ENCODE measurements at places on chromosomes 4 and X. TPM values are rescaled to one million over a fixed set of nuclear protein-coding genes. Genes with fewer than 3 reads are reported as not detected.

DNA sequence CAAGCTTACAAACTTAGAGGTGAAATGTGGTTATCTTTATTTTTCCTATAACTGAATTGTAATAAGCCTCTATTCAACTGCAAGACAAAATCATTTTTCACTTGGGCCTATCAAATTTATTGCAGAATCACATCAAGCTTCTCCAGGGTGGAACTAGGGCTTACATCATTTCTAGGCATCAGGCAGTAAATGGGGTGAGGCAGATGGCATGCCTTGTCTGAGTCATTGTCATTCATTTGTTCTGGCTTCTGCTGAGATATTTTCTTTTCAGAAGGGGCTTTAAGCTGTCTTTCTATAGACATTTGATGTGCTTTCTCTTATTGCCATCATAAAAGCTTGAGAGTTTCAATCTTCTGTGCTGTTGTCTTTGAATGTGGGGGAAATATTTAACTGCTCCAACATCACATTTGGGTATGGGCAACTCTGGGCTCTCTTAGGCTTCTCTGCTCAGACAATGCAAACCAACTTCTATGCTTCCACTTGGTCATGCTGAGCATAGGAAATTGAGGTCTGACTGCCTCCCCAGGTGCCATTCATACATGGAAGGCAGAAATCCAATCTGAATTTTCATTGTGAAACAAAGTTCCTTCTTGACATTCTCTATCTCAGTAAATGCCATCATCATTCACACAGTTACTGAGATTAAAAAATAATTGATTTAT, 225.8 kb upstream of the GIMD1 start:
- H3K36me3 ChIP-seq = no peaks in the 10 kb centered on the region
- H3K4me3 ChIP-seq = no peak overlapping the region
- no peak overlapping the region for H3K27ac ChIP-seq
- no peaks in the 10 kb centered on the region for H3K4me1 ChIP-seq
- DNase-seq = no peak
- no peaks in the 10 kb centered on the region for H3K27me3 ChIP-seq

GRCh38 chrX:118857006-118857405, 33.4 kb downstream of the ZCCHC12 start:
- H3K27me3 ChIP-seq = no peaks in the 10 kb centered on the region
- H3K27ac ChIP-seq = no peak overlapping the region
- no peak for DNase-seq
- H3K4me1 ChIP-seq = no peaks in the 10 kb centered on the region
- H3K4me3 ChIP-seq = no peak overlapping the region

DNA sequence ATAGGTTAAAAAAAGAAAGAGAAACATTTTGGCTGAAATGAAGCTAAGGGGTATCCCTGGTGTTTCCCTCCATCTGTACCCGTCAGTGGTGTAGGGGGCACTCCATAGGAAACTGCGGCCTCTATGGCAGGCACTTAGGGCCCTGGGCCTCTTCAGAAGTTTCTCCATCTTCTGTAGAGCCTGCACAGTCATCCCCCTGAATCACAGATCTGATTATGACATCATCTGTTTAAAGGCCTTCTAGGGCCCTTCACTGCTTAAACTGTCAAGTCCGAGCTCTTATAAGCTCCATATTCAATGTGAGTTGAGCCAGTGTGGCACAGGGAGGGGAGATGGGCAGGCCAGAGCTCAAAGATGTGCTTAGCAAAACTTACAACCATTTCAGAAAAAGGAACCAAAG, 241.3 kb downstream of the NR3C2 start:
- no peaks in the 10 kb centered on the region for H3K27me3 ChIP-seq
- no peaks in the 10 kb centered on the region for H3K4me1 ChIP-seq
- DNase-seq = no peak
- no peak overlapping the region for H3K27ac ChIP-seq

GRCh38 chr4:151426513-151426912, 17.5 kb downstream of the FHIP1A start:
- no peaks in the 10 kb centered on the region for H3K36me3 ChIP-seq
- no peak overlapping the region for H3K4me3 ChIP-seq
- no peaks in the 10 kb centered on the region for H3K4me1 ChIP-seq

DNA sequence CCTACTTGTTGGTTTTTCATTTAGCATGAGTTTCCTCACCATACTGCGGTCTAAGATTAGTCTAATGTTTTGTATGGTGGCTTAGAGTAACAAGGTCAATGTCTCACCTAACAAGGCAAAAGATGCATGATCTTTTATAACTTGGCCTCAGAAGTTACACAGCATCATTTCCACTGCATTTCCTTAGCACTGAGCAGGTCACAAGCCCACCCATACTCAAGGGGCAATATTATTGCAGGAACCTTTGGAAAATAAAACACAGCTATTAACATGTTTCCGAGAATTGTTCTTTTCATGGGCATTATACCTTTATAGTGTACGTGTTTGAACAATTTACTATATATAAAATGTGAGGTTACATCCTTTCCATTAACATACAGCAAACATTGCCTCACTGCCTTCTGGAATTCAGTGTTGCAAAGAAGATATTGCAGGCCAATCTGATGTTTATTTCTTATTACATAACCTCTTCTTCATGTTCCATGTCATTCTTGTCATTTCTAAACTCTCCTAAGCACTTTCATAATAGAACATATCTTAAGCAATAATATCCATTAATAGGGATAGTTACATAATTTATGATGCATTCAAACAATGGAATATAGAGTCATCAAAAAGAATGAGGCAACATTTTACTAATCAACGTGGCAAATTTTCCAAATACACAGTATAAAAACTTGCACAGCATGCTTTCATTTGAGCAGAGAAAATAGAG, 153.8 kb downstream of the AREG start:
- H3K27me3 ChIP-seq = no peaks in the 10 kb centered on the region
- no peak overlapping the region for H3K27ac ChIP-seq
- DNase-seq = no peak

DNA sequence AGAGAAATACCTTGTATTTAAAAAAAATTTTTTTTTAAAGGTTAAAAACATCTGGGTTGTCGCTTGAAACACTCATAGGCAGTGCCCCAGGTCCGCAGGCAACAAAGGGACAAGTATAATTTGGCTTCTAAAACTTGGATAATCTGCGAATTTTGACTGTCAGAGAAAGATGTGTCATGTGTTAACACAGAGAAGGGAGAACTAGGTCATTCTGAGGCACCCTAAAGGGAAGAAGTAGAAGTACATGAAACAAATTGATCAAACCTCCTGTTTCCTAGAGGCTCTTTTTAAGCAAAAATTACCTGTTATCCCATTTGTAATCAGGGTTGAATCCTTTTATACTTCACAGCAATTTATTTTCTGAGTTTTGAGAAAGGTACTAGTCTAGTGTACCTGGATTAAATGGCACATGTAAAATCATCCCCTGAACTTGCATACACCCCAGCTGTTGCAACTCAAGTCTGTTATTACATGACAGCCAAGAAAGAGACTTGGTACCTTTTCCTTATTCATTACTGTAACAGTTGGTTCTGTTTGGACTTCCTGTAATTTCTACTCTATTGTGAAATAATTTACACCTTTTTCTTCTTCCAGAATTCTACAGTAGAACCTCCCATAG, 1.7 kb downstream of the SRD5A3 start:
- no peaks in the 10 kb centered on the region for H3K27me3 ChIP-seq
- no peak overlapping the region for H3K27ac ChIP-seq
- H3K36me3 ChIP-seq = no peaks in the 10 kb centered on the region
- peak; percentile 13 for DNase-seq

- no peaks in the 10 kb centered on the region for H3K36me3 ChIP-seq
- no peak for DNase-seq
- H3K27me3 ChIP-seq = no peaks in the 10 kb centered on the region
- no peak overlapping the region for H3K27ac ChIP-seq
Measured at GRCh38 chrX:147351644-147352043, 537.1 kb upstream of the CXorf51A start.

Gene KCNE5
- 0.34 TPM for total RNA-seq
